Fibroblast of the aortic adventitia (primary cell): ENCODE measurements at places on chromosomes 6 and 20. TPM values are rescaled to one million over a fixed set of nuclear protein-coding genes. Genes with fewer than 3 reads are reported as not detected.

Gene GPLD1
- 0.27 and 0.41 TPM in 2 replicates for total RNA-seq

Gene TENT5A
- 40.0 and 56.5 TPM in 2 replicates for total RNA-seq

Gene NRSN1
- total RNA-seq: not detected in 2 replicates

Gene CNR1
- not detected in 2 replicates for total RNA-seq

Gene BTN1A1
- total RNA-seq: not detected in 2 replicates

Gene CFB
- 32.9 and 39.1 TPM in 2 replicates for total RNA-seq

Gene POU5F1
- not detected in 2 replicates for total RNA-seq

Gene NXT1
- total RNA-seq: 11.4 and 30.8 TPM in 2 replicates

Gene CRISP3
- not detected in 2 replicates for total RNA-seq

Gene KCNK15
- total RNA-seq: 4.2 and 8.5 TPM in 2 replicates

Gene TFAP2C
- total RNA-seq: 0.08 TPM in 1 of 2 replicates, not detected in the other

Gene ANKEF1
- 0.65 and 1.8 TPM in 2 replicates for total RNA-seq

Gene UST
- 27.1 and 36.1 TPM in 2 replicates for total RNA-seq
